Hematopoietic multipotent progenitor cell treated with erythropoietin and hydrocortisone succinate and interleukin-3 and kit ligand, for 8 days (in vitro differentiated cells): ENCODE measurements at places on chromosomes 7 and 10.
A peak's percentile ranks its signal among the peaks of the same experiment; 100 is the strongest.

DNA sequence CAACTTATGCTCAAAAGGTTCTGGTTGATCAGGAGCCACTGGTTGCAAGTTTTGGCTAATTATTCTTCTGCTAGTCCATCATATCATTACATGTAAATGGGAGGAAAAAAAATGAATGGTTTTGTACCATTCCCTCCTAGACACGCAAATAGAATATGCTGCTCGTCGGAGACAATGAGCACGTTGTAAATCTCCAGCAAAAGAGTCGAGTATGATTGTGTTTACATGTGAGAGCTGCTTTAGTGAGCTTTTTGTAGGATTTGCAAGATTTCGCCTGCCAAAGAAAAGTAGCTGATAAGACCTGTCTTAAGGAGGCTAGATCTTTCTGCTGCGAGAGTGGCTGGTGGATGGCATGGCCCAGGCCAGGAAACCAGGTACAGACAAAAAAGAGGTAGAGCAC lies 109.0 kb downstream of the ZMYND11 start:
- no peak for DNase-seq

GRCh38 chr10:110843031-110843430 lies 28.7 kb upstream of the PDCD4 start:
- no peak for DNase-seq

DNA sequence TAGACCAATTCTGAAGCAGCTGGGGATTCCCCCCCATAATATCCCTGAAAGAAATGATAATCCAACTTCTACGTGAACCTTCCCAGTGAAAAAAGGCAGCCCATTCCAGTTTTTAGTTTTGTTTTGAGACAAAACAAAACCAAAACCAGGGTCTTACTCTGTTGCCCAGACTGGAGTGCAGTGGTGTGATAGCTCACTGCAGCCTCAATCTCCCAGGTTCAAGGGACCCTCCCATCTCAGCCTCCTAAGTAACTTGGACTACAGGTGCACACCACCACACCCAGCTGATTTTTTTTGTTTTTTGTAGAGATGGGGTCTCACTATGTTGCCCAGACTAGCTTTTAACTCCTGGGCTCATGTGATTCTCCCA lies 12.5 kb upstream of the ARPC1A start:
- DNase-seq = no peak

DNA sequence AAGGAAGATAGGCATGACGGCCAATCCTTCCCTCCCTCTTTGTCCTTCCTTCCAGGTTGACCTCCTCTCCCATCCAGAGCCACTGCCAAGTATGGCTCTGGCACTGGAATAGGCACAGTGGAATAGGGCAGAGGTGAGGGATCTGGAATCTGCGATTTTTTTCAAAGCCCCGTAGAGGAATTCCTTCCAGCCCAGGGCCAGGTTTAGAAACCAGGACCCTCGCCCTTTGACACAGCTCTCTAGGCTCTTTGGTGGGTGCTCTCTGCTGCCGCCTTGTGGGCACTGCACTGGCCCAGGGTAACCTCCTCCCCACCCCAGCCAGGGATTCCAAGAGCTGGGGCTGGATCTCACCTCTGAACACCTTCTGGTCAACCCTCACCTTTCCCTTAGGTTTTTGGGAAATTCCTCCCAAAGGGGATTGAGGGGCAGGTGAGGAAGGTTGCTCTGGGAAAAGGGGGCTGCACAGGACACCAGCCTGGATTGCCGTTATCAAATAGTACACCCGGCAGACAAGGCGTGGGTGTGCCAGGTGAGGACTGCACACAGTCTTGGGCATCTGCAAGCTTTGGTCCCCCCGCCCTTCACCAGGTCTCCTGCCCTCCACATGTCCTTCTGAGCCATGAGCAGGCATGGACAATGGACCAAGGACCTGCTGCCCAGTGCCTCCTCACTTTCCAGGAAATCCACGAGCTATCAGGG lies 22.8 kb downstream of the C10orf105 start:
- peak; percentile 66 for DNase-seq

DNA sequence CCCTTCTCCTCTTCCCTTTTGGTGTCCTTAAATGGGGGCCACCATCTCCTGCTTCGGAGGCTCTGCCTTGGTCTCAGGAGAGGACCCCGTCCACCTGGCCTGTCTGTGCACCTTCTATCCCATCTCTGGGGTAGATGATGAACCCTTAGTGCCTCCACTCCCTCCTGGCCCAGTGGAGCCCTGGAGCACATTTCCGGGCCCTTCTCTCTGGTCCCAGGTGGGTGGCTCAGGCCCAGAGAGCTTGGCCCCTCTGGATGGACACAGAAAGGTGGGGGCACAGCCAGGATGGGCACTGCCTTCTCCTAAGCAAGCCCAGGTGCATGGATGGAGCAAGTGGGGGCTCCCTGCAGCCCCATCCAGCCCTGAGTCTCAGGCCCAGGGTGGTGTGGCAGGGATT lies 121.4 kb upstream of the RET start:
- no peak for DNase-seq

DNA sequence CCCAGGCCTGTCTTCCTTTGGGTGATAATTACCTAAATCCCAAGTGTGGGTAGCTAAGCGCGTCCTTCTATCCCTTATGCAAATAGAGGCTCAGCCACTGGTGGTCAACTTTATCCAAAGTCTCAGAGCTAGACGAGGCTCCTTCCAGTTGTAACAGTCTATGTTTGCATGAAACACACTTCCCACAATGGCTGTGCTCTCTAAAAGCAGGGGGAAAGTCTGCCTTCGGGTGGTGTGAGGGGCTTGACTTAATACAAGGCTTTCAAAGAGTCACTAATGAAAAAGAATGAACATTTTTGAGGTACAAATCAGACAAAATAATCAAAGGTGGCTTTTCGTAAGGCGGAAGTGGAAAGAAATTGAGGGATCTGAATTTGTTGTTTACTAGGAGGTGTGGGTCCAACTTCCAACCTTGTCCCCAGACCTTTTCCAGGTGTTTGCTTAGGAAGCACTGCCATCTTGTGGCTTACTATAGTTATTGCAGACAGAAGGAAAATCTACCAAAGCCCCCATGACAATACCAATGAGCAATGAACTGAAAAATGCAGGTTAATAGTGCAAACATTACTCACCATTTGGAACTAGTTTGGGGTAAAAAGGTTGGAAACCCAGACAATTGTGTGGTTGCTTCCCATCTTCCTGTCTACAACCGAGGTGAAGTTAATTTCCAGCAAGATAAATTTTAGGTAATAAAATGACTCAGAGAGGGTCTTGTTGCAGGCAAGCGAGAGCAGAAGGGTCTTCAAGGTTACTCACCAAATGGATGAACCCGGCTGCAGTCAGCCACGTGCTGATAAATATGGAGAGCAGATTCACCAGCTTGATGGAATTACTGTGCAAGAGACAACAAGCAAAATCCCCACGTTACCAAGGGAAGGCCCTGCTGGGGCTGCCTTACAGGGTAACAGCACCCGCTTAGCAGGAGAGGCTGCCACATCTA lies 525.7 kb downstream of the KCNMA1 start:
- peak; percentile 50 for DNase-seq

DNA sequence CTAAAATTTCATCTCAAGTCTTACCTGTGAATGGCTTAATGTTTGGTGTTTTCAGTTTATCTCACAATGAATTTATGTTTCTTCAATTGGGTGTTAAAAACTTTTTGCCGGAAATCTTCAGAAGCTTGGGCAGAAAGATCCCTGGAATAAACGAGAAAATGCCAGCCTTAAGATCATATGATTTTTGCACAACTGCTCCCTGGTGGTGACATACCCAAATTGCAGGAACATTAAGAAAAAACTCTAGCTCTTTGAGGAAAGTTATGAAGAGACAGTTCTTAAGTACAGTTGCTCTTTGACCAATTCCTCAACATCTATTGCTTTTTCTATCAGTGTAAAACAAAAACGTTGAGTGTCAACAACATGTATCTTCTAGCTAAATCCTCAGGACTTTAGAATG lies 48.2 kb upstream of the CREB5 start:
- DNase-seq = peak; percentile 34

DNA sequence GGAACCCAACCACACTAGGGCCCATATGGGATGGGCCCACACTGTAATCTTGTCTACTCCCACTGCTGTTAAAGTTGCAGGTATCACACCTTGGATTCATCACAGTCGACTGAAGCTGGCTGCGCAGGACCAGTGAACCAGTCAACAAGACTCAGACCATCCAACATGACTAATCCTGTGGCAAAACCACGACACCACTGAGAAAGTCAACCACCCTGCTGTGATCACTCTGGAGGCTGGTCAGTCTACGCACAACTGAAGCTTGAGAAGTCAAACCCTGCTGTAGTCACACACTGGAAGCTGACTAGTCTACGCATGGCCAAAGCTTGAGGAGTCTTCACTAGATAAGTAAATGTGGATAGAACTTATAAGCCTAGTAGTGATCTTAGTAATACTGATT lies 9.6 kb upstream of the CYREN start:
- no peak for DNase-seq

DNA sequence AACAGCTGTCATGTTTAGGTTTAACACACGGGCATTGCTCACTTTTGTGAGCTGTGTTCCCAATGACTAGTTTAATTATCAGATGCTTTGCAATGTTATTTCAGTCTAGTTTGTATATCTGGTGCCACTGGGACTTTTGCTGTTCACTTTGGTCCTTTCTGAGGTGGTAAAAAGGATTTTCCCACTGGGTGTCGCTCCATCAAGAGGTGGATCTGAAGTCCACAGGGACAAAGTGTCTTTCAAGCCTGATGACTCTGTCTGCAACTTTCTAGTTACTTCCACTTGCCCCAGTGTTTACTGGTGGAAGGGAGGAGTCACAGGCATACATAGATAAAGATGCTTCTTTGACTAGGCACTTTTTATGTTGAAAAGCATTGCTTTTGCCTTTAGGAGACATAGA lies 242.2 kb downstream of the HGF start:
- no peak for DNase-seq

DNA sequence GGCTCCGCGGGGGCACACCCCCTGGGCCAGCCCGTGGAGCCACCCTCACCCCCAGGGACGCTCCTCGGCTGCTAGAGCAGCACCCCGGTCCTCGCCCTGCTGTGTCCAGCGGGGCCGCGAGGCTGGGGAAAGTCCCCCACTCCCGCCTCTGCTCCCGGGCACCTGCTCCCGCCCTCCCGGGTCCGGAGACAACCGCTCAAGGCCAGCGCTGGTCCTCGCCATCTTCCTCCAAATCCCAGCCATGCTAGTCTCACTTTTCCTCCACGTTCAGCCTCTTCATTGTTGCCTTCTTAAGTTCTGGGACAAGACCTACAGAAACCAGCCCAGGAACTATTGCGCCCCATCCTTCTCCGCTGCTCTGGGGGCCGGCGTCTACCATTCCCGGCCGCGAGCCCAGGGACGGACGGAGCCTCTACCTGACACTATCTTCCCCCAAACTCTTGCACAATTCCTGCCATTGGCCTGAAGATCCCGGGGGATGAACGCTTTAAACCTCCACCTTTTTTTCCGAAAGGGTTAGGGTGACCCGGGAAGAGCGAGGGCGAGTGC lies 4.8 kb upstream of the KCP start:
- DNase-seq = no peak

DNA sequence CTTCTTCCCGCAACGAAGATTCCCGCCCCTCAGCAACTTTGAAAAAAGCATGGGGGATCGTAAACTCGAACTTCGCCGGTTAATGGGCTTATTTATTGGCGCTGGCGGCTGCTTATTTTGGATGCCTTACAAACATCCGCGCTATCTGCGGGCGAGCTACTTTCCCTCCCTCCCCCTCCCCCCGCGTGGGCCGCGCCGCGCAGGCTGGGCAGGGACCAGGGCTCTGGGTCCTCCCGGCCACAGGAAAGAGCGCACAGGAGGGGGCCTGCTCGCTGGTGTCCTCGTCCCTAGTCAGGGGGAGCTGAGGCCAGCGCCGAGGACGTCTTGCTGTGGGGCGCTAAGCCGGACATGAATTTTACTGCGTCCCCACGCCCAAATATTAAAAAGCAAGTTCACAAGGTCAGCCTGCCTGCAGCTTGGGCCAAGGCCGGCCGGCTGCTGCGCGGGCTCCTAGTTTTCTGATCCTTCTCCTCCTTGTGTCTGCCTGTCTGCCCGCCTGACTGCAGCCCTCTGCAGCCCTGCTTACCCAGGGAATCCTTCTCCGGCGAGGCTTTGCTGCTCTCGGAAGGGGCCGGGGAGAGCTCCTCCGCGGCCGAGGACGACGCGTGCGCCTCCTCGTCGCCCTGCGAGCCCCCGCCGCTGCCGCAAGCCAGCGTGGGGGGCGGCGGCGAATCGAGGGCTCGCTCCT lies 1.2 kb downstream of the HOXA10 start:
- no peak for DNase-seq

- DNase-seq = no peak
These were observed 628 bp downstream of the HPSE2 start for GRCh38 chr10:99234791-99235657.

DNA sequence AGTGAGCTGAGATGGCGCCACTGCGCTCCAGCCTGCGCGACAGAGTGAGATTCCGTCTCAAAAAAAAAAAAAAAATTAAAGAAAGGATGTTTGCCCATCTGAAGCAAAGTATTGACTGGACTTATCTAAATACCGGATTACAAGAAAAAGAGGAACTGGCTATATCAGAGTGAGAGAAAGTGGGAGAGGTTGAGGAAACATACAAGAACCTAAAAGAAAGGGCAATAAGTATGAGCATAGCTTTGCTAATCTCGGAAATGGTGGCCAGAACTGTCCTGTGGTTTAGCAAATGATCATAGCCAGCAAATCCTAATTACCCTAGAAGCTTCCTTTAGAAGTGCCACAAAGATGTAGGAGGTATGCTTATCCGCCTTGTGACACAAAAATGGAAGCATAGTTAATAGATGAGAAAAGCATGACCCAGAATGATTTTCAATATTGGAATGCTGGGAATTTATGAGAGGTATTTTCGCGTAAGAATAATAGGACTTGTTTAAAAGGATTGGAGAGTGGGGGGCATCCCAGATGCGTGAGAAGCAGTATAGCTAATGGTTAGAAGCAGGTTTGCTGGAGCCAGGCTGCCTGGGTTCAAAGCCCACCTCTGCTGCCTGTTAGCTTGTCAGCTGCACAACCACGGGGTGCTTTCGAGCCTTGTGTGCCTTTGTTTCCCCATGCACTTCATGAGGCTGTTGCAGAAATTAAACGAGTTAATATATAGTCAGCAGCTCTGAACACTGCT lies 1.2 kb upstream of the GTPBP4 start:
- peak; percentile 31 for DNase-seq

- no peak for DNase-seq
These were observed 38.5 kb downstream of the MGMT start for GRCh38 chr10:129505500-129506075.

DNA sequence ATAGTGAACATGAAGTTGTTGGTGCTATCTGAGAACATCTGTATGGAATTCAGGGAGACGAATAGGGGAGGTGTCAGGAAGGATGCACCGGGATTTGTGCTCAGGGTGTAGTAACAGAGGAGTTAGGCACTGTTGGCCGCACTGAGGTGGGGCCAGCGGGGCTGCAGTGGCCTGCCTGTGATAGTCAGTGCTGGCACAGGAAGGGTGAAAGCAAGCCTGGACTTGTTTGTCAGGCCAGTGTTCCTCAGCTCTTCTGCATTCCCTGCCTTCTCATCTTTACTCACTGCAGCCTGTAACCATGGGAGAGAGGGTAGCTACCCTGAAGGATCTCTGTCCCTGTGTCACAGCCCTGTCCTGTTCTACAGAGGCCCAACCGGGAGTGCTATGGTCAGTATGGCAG lies 81.3 kb downstream of the SH2D4B start:
- no peak for DNase-seq

GRCh38 chr10:14815681-14816080 lies 22.2 kb downstream of the CDNF start:
- no peak for DNase-seq
